ENCODE measurements at places on chromosomes 2 and 18.

DNA sequence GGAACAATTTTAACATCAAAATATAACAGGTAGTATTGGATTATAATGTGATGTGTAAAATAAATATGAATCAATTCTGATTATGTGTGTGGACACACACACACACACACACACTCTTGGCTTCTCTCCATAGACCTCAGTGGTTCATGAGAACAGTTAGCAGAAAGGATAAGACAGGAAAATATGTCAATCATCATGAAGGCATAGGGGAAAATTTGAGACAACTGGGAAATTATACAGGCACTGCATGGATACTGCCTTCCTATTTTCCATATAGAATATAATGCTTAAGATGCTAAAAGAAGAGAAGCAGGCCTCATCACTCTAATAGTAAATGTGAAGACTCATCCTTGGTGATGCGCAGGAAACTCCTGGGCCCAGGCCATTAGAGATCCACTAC is 884.5 kb downstream of the SUCLG1 start:
- DNase-seq: no peak

DNA sequence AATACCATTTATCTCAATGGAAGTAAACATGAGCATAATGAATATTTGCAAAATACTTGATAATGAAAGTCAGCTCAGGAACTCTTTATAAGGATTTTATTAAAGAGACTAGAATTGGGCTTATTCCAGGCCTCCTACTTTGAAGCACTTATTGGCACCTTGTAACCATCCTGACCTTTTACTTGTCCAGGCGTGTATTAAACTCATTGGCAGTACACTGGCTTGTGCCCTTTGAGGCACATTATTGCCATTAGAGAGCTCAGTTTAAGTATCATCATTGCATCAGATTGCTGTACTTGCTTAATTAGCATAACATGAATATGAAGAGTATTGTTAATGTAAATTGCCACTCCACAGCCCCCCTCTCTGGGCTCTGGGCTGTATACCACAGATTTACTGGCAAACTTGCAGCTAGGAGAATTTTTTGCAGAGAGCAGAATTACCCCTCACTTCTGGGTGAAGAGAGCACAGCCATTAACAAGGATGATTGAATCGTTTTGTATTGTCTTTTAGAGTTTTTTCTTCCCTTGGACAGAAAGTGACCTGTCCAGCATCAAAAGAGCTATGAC is 72.5 kb downstream of the XIRP2 start:
- DNase-seq: no peak

DNA sequence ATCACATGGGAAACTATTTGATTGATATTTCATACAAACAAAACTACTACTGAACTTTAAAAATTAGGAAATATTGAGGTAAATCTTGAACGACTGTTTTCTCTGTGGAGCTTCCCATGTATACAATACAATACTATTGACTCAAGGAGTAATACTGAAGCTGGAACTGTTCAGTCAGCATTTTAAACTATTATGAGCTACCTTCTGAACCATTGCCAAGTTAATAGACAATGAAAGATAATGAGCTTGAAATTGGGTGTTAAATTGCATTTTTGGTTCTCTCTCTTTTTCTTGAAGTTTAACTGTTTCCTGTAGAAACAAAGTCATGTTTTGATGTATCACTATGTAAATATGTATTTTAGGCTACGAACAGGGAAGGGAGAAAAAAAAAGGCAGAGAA is 569.2 kb downstream of the ZEB2 start:
- no peak for DNase-seq

DNA sequence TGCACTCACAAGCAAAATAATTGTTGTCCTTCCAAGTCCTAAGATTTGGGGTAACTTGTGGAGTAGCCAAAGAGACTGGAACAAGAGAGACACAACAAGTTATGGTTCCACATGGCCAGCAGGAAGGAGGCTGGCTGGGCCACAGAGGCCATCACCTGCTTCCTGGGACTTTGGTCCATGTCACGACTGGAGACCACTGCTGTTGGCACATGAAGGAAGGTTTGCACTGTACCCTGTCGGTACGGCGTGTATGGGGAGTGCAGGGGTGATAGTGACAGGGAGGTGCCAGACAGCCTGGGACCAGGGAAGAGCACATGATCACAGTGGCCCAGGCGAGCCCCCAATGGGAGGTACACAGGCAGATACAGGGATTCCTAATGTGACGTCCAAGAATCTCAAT is 15.5 kb downstream of the SLC66A2 start:
- DNase-seq: no peak

All from cortex of kidney (tissue), 1 donor.